ENCODE measurements at places on chromosomes 1 and 21.

- DNase-seq, result no peak
Observed at GRCh38 chr1:218642033-218642948, 297.2 kb downstream of the TGFB2 start.

GRCh38 chr1:27660300-27660835, 11.6 kb downstream of the IFI6 start:
- no peak for DNase-seq

- peak; percentile 64 for DNase-seq
Observed at GRCh38 chr1:9065213-9065751, 4.2 kb downstream of the SLC2A5 start.

DNA sequence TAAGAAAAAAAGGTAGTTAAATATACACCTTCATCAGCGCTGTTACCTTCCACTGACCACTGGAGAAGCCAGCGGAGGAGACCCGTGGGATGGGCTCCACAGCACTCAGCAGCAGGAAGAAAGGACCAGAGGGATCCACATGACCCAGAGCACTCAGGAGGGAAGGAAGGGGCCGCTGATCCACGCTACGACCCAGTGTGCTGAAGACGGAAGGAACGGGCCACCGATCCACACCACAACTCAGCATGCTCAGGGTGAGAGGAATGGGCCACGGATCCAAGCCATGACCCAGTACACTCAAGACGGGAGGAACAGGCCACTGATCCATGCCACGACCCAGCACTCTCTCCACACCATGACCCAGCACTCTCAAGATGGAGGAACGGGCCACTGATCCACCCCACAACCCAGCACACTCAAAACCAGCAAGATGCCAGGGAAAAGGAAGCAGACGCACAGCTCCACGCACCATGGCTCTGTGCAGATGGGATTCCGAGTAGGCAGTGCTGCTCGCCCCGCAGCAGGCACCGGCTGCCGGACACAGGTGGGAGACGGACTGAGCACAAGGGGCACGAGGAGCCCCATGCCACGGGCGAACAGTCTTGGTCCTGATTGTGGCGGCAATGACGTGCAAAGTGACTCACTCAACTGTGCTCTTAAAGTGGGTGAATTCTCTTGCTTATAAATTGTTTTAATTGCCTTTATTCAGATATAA, 8.7 kb downstream of the WRAP73 start:
- DNase-seq, result no peak

GRCh38 chr1:116740746-116741145, 13.5 kb upstream of the CD2 start:
- peak; percentile 11 for DNase-seq

- DNase-seq, result no peak
Observed at GRCh38 chr1:107691540-107691939, 273.4 kb downstream of the VAV3 start.

DNA sequence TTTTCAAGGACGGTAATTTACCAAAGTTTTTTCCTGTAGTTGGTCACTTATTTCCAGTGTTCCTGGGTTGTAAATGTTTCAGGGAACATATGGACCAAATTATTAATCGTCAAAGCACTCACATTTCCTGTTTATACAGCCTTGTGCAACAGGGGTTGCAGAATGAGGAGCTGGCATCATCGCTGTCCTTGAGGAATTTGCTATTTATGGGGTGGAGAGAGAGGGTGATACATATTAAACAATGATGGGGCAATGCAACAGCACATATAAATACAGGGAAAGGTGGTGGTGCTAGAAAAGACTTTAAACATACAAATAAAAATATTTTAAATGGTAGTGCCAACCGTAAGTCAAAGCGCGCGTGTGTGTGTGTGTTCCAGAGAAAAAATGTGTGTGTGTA, 369.8 kb downstream of the NPHP4 start:
- no peak for DNase-seq

All from OCI-LY7 (cell line).